Inflammatory macrophage treated with lipopolysaccharide for 1 hour (primary cell): ENCODE measurements at places on chromosomes 2 and 18.

DNA sequence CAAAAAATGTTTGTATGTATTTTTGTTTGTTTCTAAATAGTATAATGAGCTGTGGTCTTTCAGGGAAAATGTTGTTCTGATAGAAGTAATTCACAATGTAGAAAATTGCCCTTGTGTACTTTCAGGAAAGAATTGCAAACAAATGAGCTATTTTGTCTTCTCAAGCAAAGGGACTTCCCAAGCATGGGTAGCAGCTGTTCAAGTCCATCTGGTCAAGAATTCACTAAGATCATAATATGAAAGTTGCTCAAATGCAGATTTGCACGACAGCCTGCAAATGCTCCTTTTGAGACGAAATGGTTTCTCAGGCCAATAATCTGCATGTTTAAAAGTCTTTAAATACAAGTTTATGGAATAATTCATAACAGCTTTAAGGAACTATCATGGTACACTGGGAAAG, 51.9 kb upstream of the HNMT start:
- no peak for DNase-seq

DNA sequence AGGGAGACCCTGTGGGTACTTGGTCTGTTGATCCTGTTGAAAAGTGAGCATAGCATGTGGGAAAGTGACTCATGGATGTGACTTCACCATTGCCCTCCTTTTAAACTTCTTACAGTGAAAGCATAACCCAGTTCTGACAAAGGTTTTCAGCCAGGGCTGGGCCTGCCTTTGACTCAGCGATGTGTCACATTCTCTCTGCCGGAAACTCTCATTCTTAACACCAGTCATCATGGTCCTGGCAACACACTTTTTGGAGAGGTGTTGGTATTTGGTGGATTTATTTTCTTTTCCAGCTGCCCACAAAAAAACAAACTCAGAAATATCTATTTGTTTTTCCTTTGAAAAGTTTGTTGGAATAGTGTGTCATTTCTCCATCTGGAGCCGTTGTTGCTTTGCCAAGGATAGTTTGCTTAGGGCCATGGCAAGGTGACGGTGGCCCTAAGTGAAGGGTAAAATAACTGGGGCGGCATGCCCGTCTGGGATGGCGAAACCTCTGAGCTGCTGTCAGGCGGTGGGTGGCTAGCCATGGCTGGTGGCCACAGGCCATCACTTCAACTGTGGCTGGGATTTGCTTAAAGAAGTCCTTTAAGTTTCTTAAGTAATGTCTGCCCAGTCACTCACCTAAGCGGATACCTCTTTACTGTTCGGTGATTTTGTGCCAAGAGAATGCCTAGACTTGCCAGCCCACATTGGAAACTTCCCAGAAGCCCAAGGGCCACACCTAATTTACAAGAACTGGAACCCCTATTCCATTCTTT, 123.3 kb downstream of the LTBP1 start:
- no peak for DNase-seq

DNA sequence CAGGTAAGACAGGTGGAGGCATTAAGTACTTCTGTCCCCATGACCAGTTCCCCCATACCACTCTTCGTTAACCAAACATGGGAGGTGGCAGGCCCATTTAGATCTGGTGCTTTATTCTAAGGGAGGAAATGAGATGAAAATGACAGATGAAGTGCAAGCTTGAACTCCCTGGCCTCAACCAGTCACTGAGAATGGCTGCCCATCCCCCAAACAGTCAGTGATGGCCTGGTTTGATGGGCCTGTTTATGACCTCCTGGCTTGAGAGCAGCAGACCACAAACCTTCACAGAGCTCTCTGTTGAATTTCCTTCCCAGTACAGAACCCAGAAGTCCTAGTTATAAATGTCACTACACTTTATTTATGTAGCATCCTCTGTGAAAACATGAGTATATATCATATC, 31.1 kb downstream of the EPAS1 start:
- no peak for DNase-seq

DNA sequence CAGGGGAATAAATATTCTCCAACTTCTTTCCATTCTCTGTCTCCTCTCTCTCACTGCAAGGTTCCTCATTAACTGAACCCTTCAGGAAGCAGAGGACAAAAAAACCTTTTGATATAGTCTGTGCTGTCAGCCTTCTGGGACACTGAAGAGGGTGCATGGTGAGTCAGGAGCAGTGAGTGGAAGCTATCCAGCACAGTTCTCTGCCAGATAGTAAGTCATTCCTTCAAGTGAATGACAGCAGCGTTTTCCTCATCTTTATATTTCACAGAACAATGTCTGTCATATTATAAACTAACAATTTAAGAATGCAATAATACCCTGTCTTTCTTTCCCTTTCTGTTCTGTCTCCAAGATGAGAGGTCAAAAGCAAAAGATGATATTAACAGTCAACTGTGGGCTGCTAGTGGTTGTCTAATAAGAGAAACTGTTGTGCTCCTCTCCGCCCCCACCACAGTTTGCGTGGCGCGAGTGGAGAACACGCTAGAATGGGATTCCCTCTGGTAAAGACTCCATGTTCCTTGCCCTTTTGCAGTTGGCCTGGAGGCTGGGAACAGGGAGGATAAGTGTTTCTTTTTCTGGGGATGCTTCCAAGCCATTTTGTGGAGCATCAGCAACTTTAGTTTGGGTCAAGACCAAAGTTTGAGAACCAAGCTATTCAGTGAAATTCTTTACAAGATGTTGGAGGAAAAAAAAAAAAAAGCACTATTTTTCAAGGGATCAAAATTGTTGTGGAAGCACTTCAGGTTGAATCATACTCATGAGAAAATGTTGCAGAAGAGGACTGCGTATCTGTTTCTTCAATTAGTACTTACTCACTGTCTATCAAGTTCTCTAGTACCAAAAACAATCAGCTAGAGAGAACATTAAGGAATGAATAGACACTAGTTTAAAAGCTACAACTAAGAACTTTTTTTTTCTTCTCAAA, 430.2 kb downstream of the SETBP1 start:
- no peak for DNase-seq

- no peak for DNase-seq
These were observed 683.3 kb upstream of the HS6ST1 start for GRCh38 chr2:129001926-129002325.
